ENCODE measurements at places on chromosomes 7 and 10. TPM values are rescaled to one million over a fixed set of nuclear protein-coding genes. Genes with fewer than 3 reads are reported as not detected.

- H3K27me3 ChIP-seq = no peaks in the 10 kb centered on the region
- no peaks in the 10 kb centered on the region for H3K4me1 ChIP-seq
- H3K36me3 ChIP-seq = no peaks in the 10 kb centered on the region
- DNase-seq = no peak
- H3K27ac ChIP-seq = peak overlapping the region; percentile 95
Observed at GRCh38 chr7:155002411-155003091, 373 bp downstream of the PAXIP1 start.

DNA sequence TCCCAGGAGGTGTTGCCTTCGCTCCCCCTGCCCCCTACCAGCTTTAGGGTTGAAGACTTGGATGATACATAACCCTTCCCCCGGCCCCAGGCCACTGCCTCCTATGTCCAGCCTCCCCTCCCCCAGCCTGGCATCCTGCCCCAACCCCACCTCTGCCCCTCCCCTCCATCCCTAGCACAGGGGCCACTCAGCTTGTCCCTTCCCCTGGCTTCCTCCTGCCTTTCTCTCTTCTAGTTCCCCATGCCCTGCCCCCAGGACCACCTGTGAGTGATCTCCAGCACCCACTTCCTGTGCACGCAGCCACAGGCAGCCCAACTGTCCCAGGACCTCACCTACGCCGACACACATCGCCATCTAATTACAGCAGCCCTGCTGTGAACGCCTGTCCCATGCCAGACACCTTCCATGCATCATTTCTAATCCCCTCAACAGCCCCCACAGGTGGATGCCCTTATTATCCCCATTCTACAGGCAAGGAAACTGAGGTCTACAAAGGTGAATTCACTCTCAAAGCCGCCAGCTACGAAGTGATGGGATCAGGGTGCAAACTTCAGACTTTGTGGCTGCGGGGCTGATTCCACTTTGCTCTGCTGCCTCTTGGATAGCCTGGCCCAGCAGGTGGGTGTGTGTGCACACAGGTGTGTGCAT, 82.4 kb upstream of the CHST15 start:
- H3K4me1 ChIP-seq = no peaks in the 10 kb centered on the region
- H3K27ac ChIP-seq = no peak overlapping the region
- no peak for DNase-seq
- H3K36me3 ChIP-seq = no peaks in the 10 kb centered on the region

DNA sequence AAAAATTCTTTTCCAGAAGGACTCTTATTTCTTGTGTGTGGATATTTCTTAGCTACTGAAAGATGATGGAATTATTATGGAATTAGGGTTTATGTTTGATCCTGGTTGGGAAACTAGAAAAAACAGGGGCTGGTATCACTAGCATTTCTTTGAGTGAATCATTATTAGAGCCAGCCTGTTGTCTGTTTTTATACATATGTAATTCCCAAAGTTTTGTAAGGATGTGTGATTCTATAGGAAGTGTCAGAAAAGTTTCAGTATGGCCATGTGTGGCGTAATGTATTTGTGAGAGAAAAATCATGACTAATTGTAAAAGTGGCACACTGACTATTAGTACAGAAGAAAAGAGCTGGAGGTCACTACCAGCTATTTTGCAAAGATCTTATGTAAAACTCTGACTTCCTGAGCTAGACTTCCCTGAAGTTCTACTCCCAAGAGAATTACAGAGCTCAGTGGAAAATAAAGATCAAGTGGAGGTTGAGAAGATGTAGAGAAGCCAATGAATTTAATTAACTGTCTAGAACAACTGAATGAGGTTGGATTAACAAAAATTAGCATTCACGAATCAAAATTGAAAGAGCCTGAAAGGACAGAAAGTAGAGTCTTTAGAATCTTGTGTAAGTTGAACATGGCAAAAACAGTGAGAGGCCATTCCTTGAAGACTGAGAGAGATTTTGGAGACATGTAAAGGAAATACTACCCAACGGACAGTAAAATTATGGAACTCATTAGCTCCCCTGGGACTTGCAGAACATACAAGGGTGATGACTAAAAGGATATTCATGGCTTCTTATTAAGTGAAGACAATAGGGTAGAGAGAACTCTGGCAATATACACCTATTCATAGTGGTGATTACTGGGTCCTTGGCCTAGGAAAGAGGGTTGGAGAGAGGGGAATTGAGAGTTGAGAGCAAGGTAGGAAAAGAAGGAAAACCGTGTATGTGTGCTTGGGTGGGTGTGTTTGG, 12.5 kb downstream of the ZNF365 start:
- H3K4me3 ChIP-seq = no peak overlapping the region
- no peaks in the 10 kb centered on the region for H3K36me3 ChIP-seq
- H3K27ac ChIP-seq = no peak overlapping the region
- no peaks in the 10 kb centered on the region for H3K27me3 ChIP-seq
- DNase-seq = no peak
- no peaks in the 10 kb centered on the region for H3K4me1 ChIP-seq

The GRM3 gene
- not detected for total RNA-seq

- no peak overlapping the region for H3K4me3 ChIP-seq
- H3K4me1 ChIP-seq = no peaks in the 10 kb centered on the region
- H3K27me3 ChIP-seq = no peaks in the 10 kb centered on the region
- no peak overlapping the region for H3K27ac ChIP-seq
Observed at GRCh38 chr7:43668035-43668434, 61.3 kb downstream of the COA1 start.

The GPR158 gene
- 0.36 TPM for total RNA-seq

DNA sequence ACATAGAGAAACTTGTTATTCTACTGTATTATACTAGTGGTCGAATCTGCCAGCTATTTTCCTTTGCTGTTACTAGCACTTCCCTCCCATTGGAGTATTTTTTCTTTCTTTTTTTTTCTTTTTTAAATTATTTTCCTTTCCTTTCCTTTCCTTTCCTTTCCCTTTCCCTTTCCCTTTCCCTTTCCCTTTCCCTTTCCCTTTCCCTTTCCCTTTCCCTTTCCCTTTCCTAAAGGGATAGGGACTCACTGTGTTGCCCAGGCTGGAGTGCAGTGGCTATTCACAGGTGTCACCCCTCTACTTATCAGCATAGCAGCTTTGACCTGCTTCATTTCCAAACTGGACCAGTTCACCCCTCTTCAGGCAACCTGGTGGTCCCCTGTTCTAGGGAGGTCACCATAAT, 212.6 kb upstream of the SP4 start:
- H3K4me3 ChIP-seq = no peak overlapping the region
- no peak overlapping the region for H3K27ac ChIP-seq
- no peaks in the 10 kb centered on the region for H3K4me1 ChIP-seq
- no peaks in the 10 kb centered on the region for H3K36me3 ChIP-seq

- no peak overlapping the region for H3K4me3 ChIP-seq
- no peaks in the 10 kb centered on the region for H3K36me3 ChIP-seq
- no peaks in the 10 kb centered on the region for H3K4me1 ChIP-seq
- no peaks in the 10 kb centered on the region for H3K27me3 ChIP-seq
- no peak overlapping the region for H3K27ac ChIP-seq
- no peak for DNase-seq
Observed at GRCh38 chr7:29115753-29116152, 30.6 kb downstream of the CPVL start.

The IDI2 gene
- total RNA-seq = not detected

DNA sequence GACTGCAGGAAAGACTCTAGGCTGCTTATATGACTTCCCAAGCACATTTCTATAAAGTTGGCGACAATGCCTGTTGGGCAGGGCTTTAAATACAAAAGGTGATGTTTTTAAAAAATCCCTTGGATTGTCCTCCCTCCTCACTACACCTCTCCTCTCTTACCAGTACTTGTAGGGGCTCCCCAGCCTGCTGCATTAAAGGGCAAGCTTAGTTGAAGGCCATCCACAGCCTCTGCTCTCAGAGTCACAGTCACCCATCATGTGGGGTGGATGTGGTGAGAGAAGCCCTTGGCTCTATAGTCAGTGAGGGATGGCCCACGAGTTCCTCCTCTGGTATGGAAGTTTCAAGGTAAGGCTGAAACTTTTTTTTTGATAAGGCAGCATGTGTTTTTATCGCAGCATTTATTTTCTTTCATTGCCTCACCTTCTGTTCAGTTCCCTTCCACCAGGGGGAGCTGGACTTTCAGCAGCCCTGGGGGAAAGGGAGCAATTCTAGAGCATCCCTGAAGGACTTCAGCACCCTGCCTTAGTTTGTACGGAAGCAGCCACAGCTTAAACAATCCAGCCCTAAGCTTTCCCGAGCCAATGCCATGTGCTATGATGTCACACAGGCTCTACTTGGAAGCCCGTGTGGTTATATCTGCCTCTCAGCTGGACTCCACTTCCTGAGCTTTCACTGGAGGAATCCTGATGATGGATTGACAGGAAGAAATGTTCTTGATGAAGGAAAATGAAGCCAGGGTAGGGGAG, 131.9 kb downstream of the CALCR start:
- no peaks in the 10 kb centered on the region for H3K27me3 ChIP-seq
- H3K27ac ChIP-seq = no peak overlapping the region
- no peak overlapping the region for H3K4me3 ChIP-seq
- no peaks in the 10 kb centered on the region for H3K36me3 ChIP-seq
- H3K4me1 ChIP-seq = no peaks in the 10 kb centered on the region
- no peak for DNase-seq

- no peak for DNase-seq
- H3K4me3 ChIP-seq = no peak overlapping the region
- no peaks in the 10 kb centered on the region for H3K4me1 ChIP-seq
- H3K27me3 ChIP-seq = no peaks in the 10 kb centered on the region
- H3K27ac ChIP-seq = no peak overlapping the region
Observed at GRCh38 chr7:12695965-12696364, 8.5 kb downstream of the ARL4A start.

DNA sequence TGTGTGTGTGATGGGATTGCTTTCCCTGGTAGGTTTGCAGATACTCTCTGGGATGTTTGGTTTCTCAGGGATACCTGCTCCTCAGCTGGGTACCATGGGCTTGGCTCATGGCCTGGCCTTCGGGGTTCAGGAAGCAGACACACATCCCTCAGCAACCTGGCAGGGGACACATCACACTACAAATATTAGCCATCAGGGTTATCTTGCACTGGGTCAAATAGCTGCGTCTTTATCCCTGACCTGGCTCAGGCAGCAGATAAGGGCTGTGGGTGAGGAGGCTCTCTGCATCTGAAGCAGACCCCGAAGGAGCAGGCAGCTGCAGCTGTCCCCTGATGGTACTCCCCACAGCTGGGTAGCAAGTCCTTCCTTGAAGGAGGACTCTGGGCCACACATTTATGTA, 25.7 kb upstream of the CDHR3 start:
- H3K4me1 ChIP-seq = no peaks in the 10 kb centered on the region
- DNase-seq = no peak
- no peaks in the 10 kb centered on the region for H3K36me3 ChIP-seq
- no peak overlapping the region for H3K4me3 ChIP-seq
